ENCODE measurements at places on chromosomes 12 and 14. TPM values are rescaled to one million over a fixed set of nuclear protein-coding genes. Genes with fewer than 3 reads are reported as not detected.

The LALBA gene
- not detected for polyA plus RNA-seq

DNA sequence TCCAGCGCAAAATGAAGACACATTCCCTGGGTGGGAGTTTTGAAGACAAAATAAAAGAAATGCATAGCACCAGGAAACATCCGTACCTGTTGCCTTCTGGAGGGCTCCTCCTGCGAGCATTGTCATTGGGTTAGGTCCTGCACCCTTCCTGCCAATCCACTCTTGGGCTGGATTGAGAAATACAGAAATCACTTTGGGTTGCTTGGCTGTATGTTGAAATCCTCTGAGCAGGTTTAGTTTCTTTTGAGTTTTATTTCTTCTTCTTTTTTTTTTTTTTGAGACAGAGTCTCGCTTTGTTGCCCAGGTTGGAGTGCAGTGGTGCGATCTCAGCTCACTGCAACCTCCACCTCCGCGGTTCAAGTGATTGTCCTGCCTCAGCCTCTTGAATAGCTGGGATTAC is 67.6 kb downstream of the ARF6 start:
- DNase-seq: no peak

GRCh38 chr12:27460471-27460978 is 14.0 kb downstream of the SMCO2 start:
- peak; percentile 9 for DNase-seq

The HOXC4 gene
- polyA plus RNA-seq: 0.81 TPM

DNA sequence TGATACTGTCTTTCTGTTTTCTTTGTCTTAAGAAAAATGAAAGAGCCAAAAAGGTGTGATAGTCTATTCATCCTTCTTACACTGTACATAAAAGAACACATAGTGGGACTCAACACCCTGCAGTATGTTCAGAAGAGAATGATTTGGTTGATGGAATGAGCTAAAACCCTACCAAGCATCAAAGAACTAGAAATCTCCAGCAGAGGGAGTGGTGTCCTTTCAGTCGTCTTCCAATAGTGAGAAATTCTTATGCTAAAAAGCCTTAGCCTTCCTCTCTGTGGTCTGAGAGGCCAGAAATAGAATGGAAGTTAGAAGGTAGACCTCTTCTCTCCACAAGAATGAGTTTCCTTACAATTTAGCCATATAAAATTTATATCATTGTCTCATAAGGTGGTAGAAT is 393.4 kb upstream of the SEL1L start:
- no peak for DNase-seq

DNA sequence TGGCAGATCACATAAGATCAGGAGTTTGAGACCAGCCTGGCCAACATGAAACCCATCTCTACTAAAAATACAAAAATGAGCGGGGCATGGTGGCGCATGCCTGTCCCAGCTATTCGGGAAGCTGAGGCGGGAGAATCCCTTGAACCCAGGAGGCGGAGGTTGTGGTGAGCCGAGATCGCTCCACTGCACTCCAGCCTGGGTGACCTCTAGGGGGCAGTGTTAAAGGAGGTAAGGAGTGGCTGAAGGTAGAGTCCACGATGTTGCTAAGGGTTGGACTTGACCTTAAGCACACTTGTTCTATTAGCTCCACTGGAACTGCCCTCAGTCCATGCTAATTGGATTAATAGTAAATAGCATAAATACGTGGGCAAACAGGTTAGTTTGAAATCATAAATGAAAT is 62.4 kb upstream of the PSMC1 start:
- DNase-seq: no peak

DNA sequence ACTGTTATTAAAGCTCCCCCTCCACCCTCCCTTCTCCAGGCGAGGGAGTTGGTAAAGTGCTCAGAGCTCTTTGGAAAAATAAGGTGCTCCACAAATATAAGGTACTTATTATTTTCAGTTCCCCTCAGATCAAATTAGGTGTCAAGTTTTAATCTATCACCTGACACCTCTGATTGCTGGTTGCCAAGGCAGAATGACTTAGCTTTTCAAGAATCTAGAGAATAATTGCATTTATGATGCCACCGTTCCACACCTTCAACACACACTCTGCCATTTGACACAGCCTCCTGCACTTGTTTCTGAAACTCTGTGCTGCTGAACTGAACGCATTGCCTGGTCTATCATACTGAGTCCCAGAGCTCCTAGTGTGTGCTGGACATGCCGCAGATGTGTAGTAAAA is 128.6 kb downstream of the CRACR2A start:
- no peak for DNase-seq

DNA sequence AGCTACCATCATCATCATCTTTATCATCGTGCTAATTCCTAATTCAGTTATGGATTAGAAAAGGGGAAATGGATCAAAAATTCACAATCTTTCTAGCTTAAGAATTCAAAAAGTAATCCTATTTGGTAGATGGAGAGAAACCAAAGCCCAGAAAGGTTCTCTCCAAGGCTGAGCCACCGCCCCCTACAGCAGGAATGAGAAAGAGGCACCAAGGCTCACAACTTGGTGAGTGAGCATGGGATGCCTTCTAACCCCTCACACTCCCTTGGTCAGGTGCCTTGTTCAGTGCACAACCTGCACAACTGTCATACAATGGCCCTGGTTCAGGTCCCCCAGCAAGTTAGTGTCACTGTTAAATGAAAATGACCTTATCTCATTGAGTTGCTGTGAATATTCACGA is 171.5 kb downstream of the ANO2 start:
- DNase-seq: no peak

GRCh38 chr14:75523771-75524171 is 1.5 kb downstream of the BATF start:
- no peak for DNase-seq

DNA sequence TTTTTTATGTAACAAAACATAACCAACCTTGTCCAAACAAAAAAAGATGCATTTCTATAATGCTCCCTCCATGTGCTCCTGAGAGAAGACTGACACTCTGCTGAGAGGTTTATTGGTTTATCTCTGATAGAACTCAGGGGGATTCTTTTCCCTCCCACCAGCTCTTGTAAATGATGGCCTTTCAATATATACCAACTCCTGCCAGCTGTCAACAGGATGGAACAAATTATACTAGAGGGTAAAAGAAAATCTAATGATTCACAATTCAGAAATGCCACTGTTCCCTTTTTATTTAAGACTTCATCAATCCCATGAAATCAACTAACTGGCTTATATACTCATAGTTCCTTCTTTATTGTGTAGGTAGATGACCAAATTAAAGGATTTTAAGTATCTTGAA is 25.4 kb downstream of the PSMC1 start:
- DNase-seq: no peak

GRCh38 chr14:100828031-100828769 is 2.3 kb downstream of the MEG3 start:
- no peak for DNase-seq

DNA sequence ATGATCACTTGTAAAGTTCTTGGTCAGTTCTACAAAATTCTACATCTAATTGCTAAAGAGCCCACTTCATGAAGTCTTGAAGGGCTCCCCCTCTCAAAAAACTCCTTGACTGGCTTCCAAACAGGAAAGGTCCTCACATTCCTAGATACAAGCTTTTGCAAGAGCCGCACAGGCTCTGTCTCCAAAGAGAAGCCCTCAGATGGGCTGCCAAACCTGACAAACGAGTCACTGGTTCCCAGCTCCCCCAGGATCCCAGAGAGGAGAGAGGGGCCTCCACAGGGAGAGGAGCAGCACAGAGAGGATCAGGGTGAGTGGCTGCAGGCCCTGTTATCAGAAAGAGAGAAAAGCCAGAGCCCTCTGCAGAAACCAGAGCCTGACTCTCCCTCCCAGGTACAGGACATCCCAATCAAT is 5.8 kb downstream of the NID2 start:
- no peak for DNase-seq

GRCh38 chr12:1587927-1588574 is 6.3 kb downstream of the FBXL14 start:
- no peak for DNase-seq

DNA sequence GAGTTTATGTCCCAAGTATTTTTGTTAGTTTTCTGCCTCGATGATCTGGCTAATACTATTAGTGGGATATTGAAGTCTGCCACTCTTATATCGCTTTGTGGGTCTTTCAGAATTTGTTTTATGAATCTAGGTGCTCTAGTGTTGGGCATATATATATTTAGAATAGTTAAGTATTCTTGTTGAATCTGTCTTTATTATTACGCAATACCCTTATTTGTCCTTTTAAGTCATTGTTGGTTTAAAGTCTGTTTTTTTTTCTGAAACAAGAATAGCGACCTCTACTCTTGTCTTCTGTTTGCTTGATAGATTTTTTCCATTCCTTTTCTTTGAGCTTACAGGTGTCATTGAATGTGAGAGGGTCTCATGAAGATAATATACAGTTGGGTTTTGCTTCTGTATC is 239.0 kb downstream of the ASCL1 start:
- DNase-seq: no peak

- DNase-seq: no peak
These were observed 1.2 kb downstream of the ZBTB25 start for GRCh38 chr14:64502456-64502855.

The SLC17A8 gene
- polyA plus RNA-seq: not detected

- DNase-seq: no peak
These were observed 21.3 kb upstream of the CEBPE start for GRCh38 chr14:23140371-23140770.

DNA sequence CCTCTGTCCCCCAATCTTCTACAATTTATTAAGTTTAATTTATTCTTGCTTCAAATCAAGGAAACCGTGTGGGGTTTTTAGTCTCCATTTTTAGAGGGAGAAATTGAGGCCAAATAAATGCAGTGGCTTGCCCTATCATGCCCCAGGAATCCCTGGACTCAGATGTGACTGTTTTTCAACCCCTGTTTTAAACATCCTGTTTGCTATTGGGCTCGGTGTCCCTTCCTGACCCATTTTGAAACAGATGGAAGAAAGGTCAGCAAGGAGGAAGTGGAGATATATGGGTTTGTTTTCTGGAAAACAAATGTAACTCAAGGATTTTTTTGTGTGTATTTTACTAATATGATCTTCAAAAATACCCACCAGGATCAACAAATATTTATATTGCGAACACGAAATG is 84.7 kb downstream of the DACT1 start:
- DNase-seq: no peak

DNA sequence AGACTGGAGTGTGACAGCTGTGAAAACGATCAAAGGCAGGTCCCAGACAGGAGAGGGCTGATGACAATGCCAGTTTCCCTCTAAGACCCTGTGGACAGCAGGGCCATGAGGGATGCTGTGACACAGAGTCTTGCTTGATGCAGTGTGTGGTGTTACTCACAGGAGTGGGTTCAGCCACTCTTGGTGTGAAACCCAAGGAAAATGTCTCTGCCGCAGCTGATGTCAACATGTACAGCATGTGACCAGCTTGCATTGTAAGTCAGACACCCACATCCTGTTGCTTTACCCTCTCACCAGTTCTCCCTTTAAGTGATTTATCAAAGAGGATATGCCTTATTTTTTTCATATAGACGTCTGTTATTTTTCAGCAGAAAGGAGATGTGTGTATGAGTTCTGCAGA is 268.6 kb downstream of the BTG1 start:
- no peak for DNase-seq

The DCN gene
- 1.1 TPM for polyA plus RNA-seq

The MYH7 gene
- polyA plus RNA-seq: not detected

The LPAR5 gene
- polyA plus RNA-seq: 11.7 TPM

The TSPAN9 gene
- polyA plus RNA-seq: 36.2 TPM

DNA sequence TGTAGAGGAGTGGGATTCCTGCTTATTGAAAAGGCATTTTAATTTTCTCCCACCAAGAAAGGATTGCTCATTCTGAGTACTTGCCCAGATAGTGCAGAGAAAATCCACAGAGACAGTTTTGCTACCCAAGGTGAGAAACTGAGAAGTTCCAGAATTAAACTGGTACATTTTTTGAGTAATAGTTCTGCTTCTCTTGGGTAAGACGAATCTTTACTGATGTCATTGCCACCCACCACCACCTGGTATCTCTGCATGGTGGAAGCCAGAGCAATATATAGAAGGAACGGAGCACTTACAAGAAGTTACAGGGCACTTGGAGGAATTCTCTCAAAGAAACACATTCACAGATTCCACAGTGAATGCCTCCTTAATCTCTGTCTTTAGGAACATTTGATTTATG is 20.7 kb upstream of the FRMD6 start:
- no peak for DNase-seq

DNA sequence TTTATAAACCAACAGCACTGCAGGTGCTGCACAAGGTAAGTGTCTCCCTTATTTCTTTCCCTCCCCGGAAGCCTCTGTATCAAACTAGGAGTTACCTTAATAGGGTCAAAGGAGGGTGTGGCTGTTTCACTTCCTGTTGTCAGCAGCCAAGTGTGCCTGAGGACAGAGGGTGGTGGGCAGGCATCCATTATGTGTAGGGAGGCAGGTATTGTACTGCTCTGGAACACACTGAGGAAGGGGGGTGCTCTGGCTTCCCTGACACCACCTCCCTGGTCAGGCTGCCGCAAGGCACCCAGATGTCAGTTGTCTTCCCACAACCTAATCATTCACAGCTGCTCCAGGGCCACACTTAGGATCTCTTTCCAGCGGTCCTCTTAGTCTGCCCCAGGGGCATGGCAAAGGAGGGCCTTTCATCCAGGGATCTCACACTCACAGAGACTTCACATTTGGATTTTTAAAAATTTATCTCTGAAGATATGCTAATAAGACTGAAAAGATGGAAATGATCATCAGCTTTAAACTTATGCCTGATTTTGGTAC is 132.0 kb upstream of the ARHGAP5 start:
- DNase-seq: no peak

- no peak for DNase-seq
These were observed 19.5 kb downstream of the C14orf132 start for GRCh38 chr14:96058576-96059200.

GRCh38 chr14:101217616-101218371 is 314.3 kb upstream of the RTL1 start:
- no peak for DNase-seq

DNA sequence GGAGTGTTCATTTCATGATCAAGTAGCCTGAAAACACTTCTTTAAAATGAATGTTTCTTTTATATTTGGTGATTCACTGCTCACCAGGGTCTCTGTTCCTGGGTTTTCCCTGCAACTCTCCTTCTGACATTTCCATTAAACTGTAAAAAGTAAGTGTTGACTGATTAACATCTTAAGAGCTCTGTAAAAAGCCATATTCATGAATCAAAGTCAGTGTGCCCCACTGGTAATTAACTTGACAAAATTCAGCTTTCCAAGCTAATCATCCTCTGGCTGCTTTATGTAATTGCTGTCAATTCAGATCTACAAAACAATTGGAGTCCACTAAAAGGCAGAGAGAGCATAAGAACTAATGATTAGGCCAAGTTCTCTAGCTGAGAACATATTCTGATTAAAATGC is 41.6 kb downstream of the CNTN1 start:
- DNase-seq: no peak

The LRRC43 gene
- polyA plus RNA-seq: 0.33 TPM
